H4 (cell line): ENCODE measurements at places on chromosomes 11 and 22.
A peak's percentile ranks its signal among the peaks of the same experiment; 100 is the strongest.

- no peak for DNase-seq
These were observed 451.3 kb downstream of the TBC1D22A start for GRCh38 chr22:47213571-47214230.

GRCh38 chr22:30694640-30695350, at the start of gene OSBP2:
TSS of gene OSBP2 (plus strand) at chr22:30694874. CDS start at chr22:30694910, 36 bp downstream.
- no peak for DNase-seq

DNA sequence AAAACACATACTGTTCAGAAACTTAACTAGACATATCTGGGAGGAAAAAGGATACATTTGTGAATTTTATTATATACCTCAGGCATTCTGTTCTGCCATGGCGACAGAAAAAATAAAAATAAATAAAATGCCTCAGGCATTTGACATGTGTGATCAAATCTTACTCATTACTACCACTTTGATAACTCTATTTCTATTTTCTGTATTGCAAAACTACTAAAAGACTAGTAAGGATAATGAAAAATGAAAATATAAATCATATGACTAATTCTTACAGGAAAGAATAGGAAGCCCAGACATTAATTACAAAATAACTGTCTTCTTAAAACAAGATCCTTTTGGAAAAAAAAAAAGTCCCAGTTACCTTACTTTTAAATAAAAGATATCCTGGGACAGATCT, 5.3 kb downstream of the PICALM start:
- DNase-seq: no peak

GRCh38 chr11:9078113-9079086, 13.0 kb downstream of the SCUBE2 start:
- no peak for DNase-seq

GRCh38 chr11:131969261-131969660, 598.8 kb downstream of the NTM start:
- DNase-seq: no peak

- peak; percentile 47 for DNase-seq
These were observed 12.5 kb upstream of the TMPRSS6 start for GRCh38 chr22:37121887-37122591.

- DNase-seq: no peak
These were observed 112.2 kb downstream of the NECTIN1 start for GRCh38 chr11:119616586-119617339.

GRCh38 chr11:87358461-87358860, 320.7 kb downstream of the TMEM135 start:
- no peak for DNase-seq

DNA sequence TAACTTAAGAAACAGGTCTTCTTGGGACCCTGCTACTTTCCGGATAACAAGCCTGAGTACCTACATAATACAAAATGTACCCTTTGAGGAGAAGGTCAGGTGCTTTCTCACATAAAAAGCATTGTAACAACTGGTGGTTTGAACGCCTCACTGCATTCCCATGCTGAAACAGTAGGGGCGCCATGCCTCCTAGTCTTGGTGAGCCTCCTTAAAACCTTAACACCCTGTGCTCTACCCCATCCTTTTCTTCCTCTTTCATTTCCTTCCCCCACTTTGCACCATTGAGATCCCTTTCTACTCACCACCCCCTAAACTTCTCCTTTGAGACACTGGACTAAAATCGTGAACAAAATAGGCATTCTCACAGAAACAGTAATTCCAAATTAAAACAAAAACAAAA, 729.3 kb downstream of the NTM start:
- no peak for DNase-seq

GRCh38 chr11:120062561-120062930, 75.4 kb downstream of the TRIM29 start:
- no peak for DNase-seq

- DNase-seq: peak; percentile 23
These were observed 44.6 kb downstream of the COPB1 start for GRCh38 chr11:14454861-14455632.

DNA sequence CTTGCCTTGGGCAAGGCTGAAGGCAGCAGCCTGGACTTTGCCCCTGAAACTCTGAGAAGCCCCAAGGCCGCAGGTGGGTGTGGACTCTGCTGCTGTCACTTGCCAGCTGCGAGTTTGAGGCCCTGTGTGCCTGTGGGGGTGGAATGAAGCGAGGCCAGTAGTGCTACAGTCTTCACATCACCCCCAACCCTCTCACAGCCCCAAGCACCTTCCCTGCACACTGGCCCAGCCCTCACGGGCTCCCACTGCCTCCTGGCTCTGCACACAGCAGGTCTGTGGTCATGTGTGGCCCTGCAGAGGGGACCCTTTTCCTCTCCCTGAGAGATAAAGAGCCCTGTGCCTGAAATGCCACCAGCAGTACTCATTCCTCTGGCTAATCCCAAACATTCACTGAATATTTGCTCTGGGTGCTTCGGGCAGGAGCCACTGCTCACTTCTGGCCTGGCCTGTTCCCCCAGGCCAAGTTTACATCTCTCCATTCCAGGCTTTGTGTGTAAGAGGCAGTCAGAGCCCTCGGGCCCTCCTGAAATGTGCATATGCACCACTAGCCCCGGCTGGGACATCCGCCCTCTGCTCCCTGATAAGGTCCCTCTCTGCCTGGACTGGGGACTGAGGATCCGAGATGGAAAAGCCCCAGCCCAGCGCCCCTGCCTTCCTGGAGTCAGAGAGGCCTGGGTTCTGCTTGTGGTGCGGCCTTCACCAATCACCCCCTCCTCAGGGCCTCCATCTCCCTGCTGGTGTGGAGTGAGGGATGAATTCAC, 17.7 kb downstream of the MGAT3 start:
- DNase-seq: no peak

DNA sequence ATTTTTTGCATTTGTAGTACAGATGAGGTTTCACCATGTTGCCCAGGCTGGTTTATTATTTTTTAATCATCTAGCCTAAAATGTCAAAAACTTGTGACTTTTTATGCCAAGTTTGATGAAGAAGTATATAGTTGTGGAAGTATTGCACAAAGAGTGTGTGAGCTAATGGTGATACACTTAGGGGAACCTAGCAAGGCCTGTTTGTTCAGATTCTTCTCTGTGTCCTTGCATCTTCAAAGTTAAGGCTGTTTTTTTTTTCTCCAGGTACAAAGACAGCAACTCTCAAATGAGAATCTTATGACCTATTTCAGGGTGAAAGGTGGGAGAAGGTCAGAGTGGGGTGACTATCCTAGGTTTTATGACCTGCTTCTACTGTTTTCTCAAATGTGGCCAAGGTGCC, 7.3 kb downstream of the SLCO2B1 start:
- DNase-seq: no peak

- DNase-seq: no peak
These were observed 48.2 kb upstream of the CCDC134 start for GRCh38 chr22:41752011-41752970.

- no peak for DNase-seq
These were observed 89.7 kb upstream of the SHISAL1 start for GRCh38 chr22:44402196-44403111.

- no peak for DNase-seq
These were observed 69.8 kb downstream of the PRR5L start for GRCh38 chr11:36365907-36366306.

DNA sequence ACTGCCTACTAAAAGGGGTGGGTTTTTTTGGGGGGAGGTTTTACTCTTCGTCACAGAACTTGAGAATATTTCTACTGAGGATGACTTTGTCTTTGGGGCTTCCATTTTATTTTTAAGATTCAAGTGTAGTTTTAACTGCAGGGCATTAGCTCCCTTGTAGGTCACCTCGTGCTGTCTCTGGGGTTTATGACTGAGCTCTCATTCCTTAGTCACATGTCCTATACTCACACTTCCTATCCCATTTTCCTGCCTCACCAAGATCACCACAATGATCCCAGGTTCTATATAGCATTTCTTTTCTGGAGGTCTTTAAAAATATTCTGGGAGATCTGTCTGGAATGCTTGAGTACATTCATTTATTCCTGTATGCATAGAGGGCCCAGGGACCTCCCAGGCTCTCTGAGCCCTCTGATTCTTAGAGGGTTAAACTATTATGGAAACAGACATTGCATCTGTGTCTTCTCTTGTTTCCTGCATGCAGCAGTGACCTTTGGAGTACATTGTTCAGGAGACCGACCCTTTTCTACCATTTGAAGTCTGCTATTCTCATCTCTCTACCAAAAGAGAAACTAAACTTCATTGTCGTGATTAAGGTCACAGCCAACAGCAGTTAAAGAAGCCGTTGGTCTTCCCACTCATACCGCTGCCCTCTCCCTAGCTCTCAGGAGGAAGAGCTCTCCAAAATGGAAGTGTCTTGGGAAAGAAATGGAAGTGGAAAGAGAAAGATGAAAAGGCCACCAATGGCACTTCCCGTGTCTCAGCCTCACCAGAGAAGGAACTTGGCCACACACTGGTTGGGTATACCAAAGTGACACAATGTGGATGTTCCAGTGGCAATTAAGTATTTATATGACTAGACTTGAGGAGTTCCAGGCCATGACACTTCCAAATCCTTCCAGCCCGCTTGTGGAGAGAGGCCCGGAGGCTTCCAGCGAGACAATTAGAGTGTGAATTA, 77.5 kb downstream of the ZBTB16 start:
- no peak for DNase-seq

DNA sequence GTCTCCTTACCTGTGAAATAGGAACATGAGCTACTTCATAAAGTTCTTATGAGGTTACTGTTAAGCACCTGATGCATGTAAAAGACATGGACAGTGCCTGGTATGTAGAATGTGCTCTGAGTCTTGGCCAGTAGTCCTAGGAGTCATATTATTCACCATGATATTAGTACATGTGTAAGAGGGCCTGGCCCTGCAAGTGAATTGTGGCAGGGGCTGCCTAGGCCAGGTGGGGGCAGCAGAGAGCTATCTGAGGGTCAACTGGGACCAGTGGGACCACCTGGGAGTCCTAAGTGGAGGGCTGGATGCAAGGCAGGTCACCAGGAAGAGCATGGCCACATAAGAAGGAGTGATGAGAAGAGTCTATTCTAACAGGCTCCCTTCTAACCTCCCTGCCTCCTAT, 529.5 kb downstream of the SOX6 start:
- peak; percentile 72 for DNase-seq
